ENCODE measurements at places on chromosomes 12 and 14. TPM values are rescaled to one million over a fixed set of nuclear protein-coding genes. Genes with fewer than 3 reads are reported as not detected.

Gene CEBPE
- total RNA-seq: not detected

Gene CYP46A1
- 0.14 TPM for total RNA-seq

Gene SLC25A29
- 9.9 TPM for total RNA-seq

Gene KRT83
- 5.4 TPM for total RNA-seq

Gene ADSS1
- total RNA-seq: 5.8 TPM

Gene RNASE7
- total RNA-seq: not detected

Gene PPFIA2
- total RNA-seq: not detected

Gene MEG3
- total RNA-seq: 56.5 TPM

Gene ZDHHC22
- 0.37 TPM for total RNA-seq

Gene CAPZA3
- total RNA-seq: not detected

Gene IPO4
- total RNA-seq: 76.9 TPM

Gene B3GNT4
- total RNA-seq: 0.63 TPM

Gene GLIPR1L2
- total RNA-seq: not detected

All from A549 treated with CpdA at 1 μM for 4 hours (cell line).